ENCODE measurements at places on chromosomes 5 and 9.

- DNase-seq: peak; percentile 91
These were observed at the start of gene SUSD3 for GRCh38 chr9:93058355-93059010. Gene SUSD3 (plus strand): TSS chr9:93058701. CDS start chr9:93058743, 42 bp downstream.

DNA sequence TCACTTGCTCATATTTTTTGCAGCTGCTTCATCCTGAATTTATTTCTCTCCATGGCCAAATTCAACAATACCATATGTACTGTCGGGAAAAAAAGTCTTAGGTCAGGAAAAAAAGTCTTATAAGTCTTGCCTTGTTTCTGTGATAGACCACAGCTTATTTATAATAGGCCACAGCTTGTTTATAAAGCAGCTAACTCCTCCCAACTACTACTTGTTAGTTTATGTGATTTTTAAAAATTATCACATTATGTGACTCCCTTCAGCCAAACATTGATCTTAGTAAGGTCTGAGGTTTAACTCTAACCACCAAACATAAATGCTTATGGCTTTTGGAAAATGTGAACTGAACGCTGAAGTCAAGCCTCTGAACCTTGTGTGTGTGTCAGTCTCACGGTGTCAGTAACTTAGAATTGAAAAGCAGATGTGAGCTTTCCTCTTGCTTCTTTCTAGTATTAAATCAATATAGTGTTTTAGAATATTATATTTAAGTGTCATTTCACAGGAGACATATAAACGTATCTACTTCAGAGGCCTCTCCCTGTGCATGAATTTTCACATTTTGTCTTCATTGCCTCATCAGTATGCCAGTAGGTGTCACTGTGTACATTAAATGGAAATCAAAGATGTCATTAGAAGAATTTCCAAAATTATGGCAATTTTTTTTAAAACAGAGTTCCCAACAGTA is 51.3 kb downstream of the SNX24 start:
- no peak for DNase-seq

- DNase-seq: no peak
These were observed 88.8 kb downstream of the SECISBP2 start for GRCh38 chr9:89407070-89407469.

GRCh38 chr5:142446131-142446959 is 121.5 kb upstream of the SPRY4 start:
- no peak for DNase-seq

DNA sequence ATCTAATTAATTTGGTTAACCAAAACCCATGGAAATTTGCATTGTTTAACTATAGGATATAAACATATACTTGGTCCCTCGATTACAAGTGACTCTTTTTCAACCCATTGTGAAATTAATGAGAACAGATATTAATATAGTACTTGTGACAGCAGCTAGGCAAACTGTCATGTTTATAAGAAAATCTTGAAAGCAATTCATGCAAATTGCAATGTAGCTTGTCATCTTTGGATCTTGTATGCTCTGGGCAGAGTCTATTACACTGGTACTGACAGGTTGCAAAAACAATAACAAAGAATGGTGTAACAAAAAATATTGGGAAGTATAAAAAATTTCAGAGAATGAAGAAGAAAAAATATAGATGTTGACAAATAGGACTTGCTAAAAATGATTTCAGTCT is 941.0 kb downstream of the DNAH5 start:
- DNase-seq: no peak

- no peak for DNase-seq
These were observed 5.9 kb upstream of the RAD23B start for GRCh38 chr9:107276966-107277710.

DNA sequence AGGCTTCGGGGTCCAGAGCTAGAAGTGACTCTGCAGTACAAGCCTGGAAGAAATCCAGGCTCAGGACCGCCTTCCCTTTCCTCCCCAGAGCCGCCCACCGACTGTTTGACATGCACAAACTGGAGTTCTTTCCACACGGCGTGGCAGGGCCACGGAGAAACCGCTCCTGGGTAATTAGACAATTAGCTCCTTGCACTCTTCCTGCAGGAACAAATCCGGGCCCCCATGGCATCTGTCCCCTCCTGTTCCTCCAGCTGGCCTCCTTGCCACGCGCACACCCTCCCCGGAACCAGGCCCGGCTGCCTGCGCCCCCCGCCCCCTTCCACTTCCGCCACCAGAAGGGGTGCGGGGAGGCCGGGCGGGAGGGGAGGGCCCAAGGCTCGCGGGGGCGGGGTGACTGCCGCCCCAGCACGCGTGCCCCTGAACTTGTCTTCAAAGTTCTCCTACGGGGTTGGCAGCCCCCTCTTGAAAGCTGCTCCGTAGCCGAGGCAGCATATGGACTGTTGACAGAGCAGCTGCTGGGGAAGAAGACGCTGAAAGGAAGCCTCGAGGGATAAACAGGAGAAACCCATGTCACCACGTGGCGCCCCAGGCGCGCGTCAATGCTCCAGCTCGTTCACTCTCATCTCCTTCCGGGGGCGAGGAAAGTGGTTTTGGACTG is 74.3 kb downstream of the SEC61B start:
- peak; percentile 25 for DNase-seq

- DNase-seq: no peak
These were observed 24.4 kb upstream of the VDAC1 start for GRCh38 chr5:134029156-134029555.

- DNase-seq: no peak
These were observed 74.5 kb downstream of the PRR16 start for GRCh38 chr5:120538644-120539043.

DNA sequence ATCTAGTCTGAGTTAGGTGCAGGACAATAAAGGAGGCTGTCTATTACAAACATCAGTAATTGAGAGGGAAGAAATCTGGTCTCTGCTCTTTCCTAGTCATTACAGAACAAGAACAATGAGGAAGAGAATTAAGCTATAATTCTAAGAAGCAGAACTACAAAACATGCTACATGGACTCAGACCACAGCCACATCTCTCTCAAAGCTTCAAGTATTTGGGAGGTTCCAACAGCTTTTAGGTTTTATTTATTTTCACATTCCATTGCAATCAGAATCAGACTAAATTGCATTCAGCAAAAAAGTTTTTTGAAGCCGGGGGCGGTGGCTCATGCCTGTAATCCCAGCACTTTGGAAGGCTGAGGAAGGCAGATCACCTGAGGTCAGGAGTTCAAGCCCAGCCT is 1.1 kb upstream of the GRPEL2 start:
- no peak for DNase-seq

GRCh38 chr5:62649476-62650113 is 71.0 kb downstream of the LRRC70 start:
- no peak for DNase-seq

GRCh38 chr9:128251732-128252100 is 24.1 kb downstream of the GOLGA2 start:
- DNase-seq: no peak

DNA sequence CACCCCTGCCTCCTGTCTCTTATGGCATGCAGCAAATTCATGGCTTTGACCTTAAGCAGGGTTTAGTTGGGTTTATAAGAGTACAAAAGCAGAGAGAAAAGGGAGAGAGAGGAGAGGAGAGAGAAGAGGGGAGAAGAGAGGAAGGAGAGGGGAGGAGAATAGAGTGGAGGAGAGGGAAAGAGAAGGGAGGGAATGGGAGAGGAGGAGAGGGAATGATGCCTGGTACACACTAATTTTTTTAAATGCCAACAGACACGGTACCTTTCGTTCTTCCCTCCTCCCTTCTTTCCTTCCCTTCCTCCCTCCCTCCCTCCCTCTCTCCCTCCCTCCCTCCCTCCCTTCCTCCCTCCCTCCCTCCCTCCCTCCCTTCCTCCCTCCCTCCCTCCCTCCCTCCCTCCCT is 48.7 kb downstream of the TNC start:
- DNase-seq: no peak

- no peak for DNase-seq
These were observed 444.7 kb downstream of the HINT1 start for GRCh38 chr5:130720355-130720754.

DNA sequence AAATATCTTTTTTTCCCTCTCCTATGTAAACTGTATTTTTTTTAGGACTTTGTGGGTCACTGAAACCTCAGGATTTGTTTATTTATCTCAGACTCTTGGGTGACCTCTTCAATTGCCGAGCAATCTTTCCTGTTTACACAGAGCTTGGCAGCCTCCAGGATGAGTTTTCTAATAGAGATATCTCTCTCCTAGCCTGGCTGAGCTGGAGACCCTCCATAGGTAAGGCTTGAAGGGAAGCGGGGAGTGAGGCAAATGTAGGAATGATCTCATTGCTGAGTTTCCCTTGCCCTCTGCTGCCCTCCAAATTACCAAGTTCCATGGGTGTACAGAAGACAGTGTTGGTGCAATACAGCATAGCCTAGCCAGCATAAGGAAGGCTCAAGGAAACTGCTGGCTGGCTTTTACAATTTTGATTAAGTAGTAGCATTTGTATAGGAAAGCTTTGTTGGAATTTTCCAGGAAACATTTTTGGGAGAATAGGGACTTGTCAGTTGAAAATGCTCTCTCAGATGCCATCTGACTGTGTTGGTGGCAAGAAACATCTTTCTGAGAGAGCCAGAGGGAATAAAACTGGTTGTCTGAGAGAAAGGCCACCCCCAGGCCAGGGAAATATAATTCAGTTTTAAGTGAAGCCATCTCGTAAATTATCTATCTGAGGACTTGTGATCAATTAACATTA is 116.0 kb downstream of the NMUR2 start:
- no peak for DNase-seq

DNA sequence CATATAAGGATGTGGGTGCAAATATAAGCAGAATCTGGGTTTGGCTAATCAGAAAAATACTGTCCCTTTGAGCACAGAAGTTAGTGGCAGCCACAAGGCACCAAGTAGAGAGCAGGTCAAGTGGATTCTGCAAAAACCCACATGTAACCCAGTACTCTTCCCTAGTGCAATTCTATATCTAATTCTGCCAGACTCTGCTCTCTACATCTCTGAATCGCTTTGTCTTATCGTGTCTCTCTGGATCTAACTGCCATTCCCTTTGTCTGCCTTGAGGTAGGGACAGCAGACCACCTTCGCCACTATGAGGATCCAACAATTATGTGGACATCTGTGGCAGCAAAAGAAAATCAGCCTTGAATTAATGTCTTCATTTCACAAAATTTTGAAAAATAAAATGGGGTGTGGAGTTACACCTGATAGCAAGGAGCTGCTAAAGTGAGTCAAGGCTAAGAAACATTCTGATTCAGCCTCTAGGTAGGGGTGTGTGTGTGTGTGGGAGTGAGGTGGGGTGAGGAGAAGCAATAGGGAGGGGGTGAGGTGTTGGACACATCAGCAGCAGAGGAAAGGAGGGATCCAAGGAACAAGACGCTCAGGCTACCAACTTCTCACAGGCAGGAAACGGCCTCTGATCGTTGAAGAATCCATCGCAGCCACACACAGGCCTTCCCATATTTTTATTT is 33.7 kb upstream of the ZNF366 start:
- DNase-seq: no peak

GRCh38 chr5:92942762-92943161 is 638.3 kb downstream of the NR2F1-AS1 start:
- DNase-seq: no peak

DNA sequence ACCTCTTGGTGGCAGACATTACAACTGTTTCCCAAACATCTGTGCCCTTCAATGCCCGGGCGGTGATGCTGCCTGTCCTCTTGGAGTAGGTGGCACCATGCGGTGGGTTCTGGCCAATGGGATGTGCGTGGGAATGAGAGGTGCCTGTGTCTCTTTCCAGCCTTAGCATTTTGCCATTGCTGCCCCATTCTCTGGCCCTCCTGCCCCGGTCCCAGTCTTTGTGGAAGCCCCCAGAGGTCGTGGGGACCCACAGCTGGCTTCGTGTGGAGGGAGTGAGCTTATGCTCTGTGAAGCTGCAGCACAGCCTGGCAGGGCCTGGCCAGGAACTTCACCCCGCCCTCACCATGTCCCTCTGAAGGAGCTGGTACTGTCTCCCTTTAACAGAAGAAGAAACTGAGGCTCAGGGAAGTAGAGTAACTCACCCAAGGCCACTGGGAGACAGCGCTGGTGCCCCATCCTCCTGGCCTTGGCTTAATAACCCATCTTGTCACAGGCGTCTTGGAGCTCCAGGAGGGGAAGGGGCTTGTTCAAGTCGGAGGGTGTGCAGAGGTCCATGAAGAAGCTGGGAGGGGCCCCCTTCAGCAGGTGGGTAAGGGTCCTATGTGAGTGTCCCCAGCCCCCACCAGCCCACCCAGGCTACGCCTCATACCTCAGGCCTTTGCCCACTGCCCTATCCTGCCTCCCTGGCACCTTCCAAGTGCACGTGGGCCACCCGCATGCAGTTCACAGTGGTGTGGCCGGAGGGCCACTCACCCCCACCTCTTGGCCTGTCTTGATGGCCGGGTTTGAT is 173.6 kb downstream of the GAPVD1 start:
- peak; percentile 13 for DNase-seq

GRCh38 chr5:150515446-150515845 is 7.5 kb downstream of the NDST1 start:
- DNase-seq: peak; percentile 54

GRCh38 chr9:131658377-131659129 is 81.3 kb downstream of the RAPGEF1 start:
- DNase-seq: no peak

DNA sequence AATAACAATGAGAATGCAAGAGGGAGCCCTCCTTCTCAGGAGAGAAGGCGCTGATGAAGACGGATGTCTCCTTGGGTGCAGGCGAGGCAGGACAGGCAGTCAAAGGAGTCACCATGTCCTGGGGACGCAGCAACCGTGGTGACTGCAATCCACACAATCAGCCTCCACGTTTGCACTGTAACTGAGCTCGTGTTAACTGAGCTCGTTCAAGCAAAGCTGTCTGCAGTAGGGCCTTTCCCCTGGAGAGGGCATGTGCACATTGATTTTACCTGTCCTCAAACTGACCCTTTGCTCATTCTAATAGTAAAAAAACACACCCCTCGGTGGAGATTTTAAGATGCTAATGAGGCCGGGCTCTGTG is 2.8 kb downstream of the SARDH start:
- DNase-seq: no peak

- DNase-seq: no peak
These were observed 269.4 kb upstream of the PTGER4 start for GRCh38 chr5:40410231-40410861.

- DNase-seq: no peak
These were observed 263.9 kb downstream of the SPOCK1 start for GRCh38 chr5:137234973-137235943.

DNA sequence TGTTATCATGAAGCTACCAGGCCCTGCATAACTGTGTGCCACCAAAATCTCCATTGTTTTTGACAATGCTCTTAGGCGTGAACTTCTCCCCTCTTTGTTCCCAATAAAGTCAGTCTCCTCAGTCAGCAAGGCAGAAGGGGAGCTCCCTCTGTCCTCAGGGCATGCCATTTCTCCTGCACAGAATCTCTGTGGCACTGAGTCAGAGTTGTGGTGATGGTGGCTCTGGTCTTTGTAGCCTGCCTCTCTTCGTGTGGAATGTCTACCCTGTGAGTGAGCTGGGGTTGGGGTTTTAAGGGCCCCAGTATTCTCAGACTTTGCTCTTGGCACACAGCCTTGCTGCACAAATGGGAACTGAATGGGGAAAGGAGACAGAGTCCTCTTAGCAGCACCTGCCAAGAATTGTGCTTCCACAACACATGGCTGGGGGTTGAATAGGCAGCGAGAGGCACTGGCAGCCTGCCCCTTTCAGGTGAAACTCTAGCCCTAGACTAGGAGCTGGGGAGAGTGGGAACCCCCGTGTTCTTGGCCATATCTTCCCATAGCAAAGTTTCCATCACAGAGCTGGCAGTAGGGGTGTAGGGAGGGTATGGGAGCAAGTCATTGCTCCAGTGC is 146.6 kb downstream of the SH3GL2 start:
- DNase-seq: no peak
